NCI-H510A (cell line): ENCODE measurements at places on chromosomes 6 and 20.

- DNase-seq, result no peak
Observed at GRCh38 chr6:11241793-11242201, 9.3 kb upstream of the NEDD9 start.

DNA sequence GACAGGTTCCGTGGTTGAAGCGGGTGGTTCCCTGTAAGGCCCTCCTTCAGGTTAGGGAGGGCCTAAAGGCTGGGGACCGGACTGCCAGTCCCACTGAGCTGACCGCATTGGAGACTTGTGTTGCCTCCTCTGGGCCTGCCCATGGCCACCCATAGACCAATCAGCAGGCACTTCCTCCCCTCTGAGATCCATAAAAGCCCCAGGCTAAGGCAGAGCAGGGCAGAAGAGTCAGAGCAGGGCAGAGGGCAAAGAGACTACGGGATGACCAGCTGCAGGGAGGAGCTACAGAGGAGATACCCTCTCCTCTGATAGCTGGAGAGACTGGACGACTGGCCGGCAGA, 537.4 kb downstream of the TENT5A start:
- DNase-seq, result peak; percentile 15

- DNase-seq, result no peak
Observed at GRCh38 chr6:160368670-160369069, 20.5 kb downstream of the SLC22A3 start.

GRCh38 chr6:124924333-124924759, 37.9 kb upstream of the RNF217 start:
- DNase-seq, result no peak

GRCh38 chr6:1538369-1538768, 71.3 kb upstream of the FOXC1 start:
- no peak for DNase-seq

GRCh38 chr6:164753517-164753916, 555.9 kb downstream of the C6orf118 start:
- DNase-seq, result no peak

DNA sequence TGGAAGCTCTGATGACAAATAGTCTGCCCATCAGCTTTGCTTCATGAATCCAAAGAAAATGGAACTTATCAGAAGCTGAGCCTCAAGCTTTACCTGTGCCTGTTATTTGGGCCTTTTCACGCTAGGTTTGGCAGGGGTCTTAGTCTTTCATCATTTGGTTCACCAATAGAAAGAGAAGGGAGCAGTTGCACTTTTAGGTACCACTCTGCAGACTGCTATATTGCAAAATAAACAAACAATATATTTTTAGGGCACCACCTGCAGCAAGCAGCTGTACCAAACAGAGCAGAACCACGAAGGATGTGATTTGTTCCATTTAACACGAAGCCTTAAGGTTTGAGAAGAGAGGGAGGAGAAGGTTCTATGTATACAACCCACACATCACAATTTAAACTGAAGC, 291.4 kb upstream of the RNF217 start:
- DNase-seq, result no peak

DNA sequence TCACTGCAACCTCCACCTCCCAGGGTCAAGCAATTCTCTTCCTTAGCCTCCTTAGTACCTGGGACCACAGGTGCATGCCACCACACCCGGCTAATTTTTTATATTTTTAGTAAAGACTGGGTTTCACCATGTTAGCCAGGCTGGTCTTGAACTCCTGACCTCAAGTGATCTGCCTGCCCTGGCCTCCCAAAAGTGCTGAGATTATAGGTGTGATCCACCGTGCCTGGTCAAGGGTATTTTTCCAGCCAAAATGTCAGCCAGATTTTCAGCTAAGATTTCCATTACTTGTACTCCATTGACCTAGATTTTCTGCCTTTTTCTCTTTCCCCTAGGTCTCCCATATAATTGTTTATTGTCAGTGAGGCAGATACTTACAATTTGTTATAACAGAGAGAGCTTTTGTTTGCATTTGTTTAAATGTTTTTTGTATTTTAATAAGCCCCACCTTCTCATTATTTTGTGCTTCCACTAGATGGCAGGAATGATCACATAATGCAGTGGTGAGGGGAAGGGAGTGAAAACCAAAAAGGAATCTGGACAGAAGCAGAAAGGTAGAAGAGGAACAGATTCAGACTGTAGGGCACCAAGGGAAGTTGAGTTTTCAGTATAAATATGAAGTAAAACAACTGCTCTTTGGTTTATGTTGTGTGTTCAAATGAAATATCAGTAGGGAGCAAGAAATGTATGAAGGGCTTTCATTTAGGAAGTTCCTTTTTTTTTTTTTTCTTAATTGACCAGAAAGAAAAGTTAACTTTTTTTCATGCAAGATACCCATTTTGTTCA, 29.7 kb downstream of the RPF2 start:
- no peak for DNase-seq

GRCh38 chr20:24782301-24782700, 166.8 kb upstream of the CST7 start:
- DNase-seq, result no peak

DNA sequence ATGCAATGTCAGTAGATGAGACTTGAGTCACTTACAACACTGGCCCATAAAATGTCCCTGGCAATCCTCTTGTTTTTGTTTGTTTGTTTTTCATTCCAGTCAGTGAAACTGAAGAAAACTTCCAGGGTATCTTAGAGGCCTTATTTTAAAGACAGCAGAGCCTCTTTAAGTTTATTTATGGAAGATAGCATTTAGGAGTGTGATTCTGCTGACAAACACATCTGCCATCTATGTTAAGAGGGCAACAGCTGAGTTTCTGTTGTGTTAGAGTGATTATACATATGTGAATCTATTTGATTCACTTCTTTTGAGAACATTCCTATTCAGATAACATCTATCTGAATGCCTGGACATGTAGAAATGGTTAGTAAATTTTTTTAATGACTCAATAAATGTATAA, 812.6 kb downstream of the TENT5A start:
- DNase-seq, result no peak

GRCh38 chr6:7196019-7196402, 88.2 kb downstream of the RREB1 start:
- DNase-seq, result no peak

GRCh38 chr6:129908858-129909257, 47.7 kb upstream of the TMEM244 start:
- no peak for DNase-seq

GRCh38 chr6:140271759-140272377, 897.4 kb upstream of the CITED2 start:
- no peak for DNase-seq

DNA sequence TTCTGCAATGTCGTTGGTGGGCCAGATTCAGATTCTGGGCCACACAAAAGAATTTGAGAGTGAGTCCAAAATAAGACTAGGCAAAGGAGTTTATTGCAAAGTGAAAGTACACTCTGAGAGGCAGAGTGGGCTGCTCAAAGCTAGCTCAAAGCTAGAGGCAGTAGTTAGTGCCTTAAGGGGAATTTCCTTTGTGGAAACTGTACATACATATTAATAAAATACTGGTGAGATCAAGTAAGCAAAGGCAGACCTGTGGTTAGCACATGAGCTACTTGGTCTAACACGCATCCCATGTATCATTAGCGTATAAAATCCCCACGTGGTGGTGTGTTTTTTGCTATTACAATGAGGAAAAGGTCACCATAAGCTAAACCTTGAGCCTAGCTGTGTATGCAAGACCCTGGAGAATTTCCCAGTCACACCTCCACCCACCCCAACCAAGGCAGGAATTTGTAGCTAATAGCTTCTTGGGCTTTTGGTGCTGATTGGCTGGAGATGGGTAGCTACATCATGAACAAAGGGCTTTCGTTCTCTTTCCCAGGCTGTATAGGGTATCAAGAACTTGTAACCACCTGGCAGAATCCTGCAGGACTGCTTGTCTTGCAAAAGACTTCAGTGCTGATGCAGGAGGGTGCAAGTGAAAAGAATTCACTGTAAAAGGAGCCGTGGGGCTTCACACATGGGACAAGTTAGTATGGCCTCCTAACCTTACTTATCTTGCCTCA, 14.7 kb upstream of the TRIM26 start:
- no peak for DNase-seq
